ENCODE measurements at places on chromosomes 12 and 14.

- no peak for DNase-seq
Observed at GRCh38 chr12:56299308-56299852, 750 bp downstream of the CS start.

DNA sequence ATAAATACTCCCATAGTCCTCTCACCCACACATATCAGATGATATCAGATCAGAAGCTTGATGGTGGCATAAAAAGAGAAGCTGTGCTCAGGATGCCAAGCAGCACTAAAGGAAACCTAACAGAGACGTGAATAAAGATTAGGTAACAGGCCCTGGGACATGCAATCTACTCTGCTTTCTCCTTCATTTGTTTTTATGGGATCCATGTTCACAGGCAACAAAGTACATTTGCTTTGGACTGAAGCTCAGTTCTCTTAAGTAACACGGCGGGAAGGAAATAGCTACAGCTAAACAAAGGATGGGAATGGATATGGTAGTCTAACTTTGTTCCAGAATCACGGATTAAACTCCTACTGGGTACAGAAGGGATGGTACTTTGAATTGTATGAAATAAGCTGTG, 119.5 kb downstream of the TTC7B start:
- no peak for DNase-seq

DNA sequence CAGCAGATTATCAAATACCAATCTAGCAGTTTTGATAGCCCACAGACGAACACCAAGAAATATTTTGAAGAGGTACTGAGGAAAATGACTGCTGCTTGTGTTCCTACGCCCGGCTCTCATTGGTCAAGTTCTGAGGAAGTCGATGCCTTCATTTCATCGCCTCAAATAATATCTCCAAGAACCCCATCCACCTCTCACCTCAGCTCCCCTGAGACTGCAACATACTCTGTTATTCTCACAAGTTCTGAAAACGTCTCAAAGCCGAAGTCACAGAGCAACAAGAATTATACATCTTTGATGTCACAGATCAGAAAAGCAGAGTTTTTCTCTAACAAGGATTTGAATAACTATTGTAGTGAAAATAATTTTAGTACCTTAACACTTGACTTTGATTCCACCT, 55.5 kb upstream of the BCAT1 start:
- DNase-seq: no peak

- DNase-seq: no peak
Observed at GRCh38 chr14:99327458-99328250, 55.7 kb upstream of the BCL11B start.

GRCh38 chr12:130715998-130716968, at the start of gene RIMBP2:
TSS of gene RIMBP2 (minus strand) at chr12:130716299. CDS start at chr12:130479013, 237,286 bp downstream.
- DNase-seq: no peak

DNA sequence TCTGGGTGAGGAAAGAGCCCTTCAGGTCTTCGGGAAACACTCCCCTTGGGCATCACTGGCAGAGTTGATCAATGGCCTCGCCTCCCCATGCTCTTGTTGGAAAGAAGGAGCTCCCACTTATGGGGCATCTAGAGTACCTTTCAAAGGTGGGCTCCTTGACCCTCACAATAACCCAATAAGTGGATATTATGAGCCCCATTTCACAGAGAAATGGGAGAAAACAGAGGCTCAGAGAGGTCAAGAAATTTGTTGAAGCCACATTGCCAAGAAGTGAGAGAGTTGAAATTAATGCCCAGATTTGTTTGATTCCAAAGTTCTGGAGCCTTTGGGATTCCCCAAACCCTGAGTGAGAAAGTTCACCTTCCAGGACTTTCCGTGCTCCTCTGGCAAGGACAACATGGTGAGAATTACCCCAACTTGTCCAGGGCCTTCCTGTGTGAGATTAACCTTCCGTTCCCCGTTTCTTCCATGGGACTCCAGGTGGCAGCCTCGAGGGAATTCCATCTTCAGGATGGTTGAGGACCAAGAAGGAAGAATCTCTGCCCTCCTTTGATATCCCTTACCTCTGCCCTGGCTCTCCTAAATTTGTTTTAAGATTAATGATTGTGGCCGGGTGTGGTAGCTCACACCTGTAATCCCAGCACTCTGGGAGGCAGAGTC, 7.5 kb upstream of the CHD4 start:
- DNase-seq: no peak

DNA sequence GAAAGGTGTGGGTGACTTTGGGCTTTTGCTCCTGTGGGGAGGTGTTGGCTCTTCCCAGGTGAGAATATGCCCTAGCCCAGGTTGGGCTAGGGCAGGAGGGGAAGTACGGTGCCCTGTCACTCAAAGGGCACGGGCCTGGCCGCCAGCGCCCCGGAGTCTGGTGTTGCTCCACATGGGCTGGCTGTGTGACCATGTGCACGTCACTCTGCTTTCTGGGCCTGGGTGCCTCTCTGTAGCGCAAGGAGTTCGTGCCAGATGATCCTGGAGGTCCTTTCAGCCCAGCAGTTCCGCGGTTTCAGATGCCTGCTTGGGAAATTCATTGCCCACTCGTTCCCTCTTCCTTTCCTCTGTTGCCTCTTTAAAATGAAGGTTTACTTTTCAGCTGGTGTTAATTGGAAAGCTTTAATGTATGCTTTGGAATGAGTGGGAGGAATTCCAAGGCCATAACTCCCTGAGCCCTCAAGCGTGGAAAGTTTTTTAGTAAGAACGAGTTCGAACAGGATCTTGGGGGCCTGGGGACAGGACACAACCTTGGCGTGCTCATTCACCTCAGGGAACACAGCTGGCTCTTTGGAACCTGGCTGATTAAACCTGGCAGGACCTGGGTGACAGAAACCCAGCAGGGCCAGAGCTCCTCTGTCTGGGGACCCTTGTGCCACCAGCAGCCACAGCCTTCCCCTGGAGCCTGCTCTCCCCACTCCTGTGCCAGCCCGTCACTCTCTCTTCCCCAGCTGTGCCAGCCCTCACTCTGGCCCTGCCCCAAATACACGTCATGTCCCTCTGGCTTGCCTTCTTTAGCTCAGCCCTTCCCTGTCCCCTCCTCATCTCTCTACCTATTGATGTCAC, 42.8 kb downstream of the TSPAN9 start:
- no peak for DNase-seq

GRCh38 chr12:114916124-114916523, 232.1 kb upstream of the TBX3 start:
- DNase-seq: no peak

- no peak for DNase-seq
Observed at GRCh38 chr12:97714107-97714563, 251.5 kb downstream of the RMST start.

- DNase-seq: no peak
Observed at GRCh38 chr12:29053567-29053966, 95.5 kb upstream of the FAR2 start.

- DNase-seq: no peak
Observed at GRCh38 chr14:88825078-88825458, 617 bp downstream of the TTC8 start.

DNA sequence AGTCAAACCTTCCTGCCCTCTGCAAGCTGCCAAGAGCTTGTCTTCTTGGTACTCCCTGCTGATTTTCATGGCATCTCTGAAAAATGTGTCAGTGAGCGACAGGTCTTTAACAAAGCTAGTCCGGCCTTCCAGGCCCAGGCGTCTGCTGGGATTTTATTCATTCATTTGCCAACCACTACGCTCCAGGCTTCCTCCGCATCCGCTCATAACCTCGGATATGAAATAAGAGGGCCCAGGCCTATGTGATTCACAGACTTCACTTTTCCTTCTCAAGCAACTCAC, 13.8 kb downstream of the TSPAN9 start:
- DNase-seq: no peak

GRCh38 chr12:64889434-64890216, 65.2 kb downstream of the TBC1D30 start:
- DNase-seq: no peak

DNA sequence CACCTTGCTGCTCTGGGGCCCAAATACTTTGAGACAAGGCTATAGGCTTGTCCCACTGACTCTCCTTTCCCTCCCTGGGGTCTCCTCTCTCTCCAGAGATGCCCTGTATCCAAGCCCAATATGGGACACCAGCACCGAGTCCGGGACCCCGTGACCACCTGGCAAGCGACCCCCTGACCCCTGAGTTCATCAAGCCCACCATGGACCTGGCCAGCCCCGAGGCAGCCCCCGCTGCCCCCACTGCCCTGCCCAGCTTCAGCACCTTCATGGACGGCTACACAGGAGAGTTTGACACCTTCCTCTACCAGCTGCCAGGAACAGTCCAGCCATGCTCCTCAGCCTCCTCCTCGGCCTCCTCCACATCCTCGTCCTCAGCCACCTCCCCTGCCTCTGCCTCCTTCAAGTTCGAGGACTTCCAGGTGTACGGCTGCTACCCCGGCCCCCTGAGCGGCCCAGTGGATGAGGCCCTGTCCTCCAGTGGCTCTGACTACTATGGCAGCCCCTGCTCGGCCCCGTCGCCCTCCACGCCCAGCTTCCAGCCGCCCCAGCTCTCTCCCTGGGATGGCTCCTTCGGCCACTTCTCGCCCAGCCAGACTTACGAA, 3.1 kb downstream of the NR4A1 start:
- DNase-seq: no peak

DNA sequence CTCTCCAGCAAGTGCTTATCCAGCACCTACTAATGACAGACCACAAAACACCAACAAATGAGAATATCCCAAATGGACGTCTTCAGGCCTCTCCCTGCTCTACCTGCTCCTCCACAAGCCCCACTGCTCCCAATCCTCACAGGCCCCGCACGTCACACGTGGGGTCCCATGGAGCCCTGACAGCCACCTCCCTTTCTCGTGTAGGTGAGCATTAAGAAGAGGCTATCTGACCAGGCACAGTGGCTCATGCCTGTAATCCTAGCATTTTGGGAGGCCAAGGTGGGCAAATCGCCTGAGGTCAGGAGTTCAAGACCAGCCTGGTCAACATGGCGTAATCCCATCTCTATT, 5.4 kb downstream of the RIMBP2 start:
- no peak for DNase-seq

- DNase-seq: no peak
Observed at GRCh38 chr12:81170072-81170471, 92.2 kb downstream of the ACSS3 start.

- DNase-seq: no peak
Observed at GRCh38 chr12:114628199-114628598, 55.8 kb downstream of the TBX3 start.

GRCh38 chr12:78209846-78210505, 379.3 kb downstream of the NAV3 start:
- no peak for DNase-seq

DNA sequence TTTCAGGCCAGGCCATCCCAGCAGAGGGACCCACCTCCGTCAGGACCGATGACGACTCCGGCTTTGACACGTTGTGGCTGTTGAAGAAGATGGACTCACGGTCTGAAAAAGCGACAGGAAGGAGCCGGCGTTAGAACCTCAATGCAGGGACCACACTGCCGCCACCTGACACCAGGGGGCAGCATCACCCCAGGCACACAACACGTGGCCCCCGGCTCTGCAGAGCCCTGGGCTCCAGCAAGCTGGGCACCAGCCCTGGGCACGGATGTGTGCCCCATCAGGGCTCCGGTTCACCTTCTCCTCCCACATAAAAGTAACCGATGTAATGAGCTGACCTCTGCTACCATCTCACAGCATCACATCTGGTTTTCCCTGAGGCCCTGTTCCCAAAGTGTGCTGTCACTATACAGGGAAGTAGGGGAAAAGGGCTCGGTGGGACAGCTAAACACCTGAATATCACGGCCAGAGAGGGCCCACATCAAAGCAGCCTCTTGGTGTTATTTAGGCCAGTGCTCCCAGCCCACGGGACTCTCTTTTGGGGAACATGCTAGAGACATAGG, 29.0 kb downstream of the CHGA start:
- DNase-seq: peak; percentile 66

GRCh38 chr12:50685641-50686040, 78.3 kb upstream of the ATF1 start:
- no peak for DNase-seq

GRCh38 chr14:37597538-37597913, 2.1 kb downstream of the TTC6 start:
- DNase-seq: no peak

GRCh38 chr14:80055226-80055625, 156.1 kb downstream of the DIO2 start:
- DNase-seq: no peak

- no peak for DNase-seq
Observed at GRCh38 chr14:64755781-64756221, 51.6 kb downstream of the PLEKHG3 start.

DNA sequence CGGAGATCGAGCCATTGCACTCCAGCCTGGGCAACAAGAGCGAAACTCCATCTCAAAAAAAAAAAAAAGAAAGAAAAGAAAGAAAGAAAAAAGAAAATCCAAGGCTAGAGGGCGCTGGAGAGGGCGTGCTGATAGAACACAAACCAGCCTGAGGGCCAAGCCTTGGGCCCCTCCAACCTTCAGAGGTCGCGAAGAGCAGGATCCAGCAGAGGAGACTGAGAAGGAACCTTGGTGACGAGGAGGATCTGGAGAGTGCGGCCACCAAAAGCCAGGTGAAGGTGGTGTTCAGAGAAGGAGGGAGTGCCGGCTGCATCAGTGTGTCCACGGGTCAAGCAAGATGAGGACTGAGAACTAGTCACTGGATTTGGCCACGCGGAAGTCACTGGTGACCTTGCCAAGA, 4.1 kb upstream of the DYNC1H1 start:
- no peak for DNase-seq

DNA sequence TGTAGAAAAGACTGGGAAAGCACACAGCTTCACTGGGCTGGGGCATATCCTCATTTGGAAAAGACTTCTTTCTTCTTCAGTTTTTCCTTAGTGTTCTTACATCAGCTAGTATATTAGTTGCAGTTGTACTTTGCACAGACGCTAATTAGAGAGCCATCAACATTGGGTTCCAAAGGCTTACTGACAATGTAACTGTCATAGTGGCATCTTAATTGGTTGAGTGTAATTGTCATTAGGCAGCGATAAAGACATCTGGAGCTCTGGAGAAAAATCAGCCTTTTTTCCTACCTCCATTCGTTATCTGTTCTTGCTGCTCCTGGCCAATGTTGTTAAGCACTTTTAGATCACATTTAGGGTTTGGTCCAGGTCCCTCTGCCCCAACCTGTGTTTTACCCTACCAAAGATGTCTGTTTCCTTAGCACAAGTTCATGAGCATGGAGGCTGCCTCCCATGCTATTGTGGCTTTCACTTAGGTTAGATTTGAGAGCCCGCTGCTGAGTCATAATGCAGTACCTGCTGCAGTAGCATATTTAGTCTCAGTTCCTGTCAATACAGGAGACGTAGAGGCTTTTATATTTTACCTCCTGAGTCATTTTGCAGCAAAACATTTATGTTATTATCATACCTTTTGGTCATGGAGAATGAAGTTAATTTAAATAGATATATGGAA, 49.2 kb downstream of the FBXW8 start:
- no peak for DNase-seq

DNA sequence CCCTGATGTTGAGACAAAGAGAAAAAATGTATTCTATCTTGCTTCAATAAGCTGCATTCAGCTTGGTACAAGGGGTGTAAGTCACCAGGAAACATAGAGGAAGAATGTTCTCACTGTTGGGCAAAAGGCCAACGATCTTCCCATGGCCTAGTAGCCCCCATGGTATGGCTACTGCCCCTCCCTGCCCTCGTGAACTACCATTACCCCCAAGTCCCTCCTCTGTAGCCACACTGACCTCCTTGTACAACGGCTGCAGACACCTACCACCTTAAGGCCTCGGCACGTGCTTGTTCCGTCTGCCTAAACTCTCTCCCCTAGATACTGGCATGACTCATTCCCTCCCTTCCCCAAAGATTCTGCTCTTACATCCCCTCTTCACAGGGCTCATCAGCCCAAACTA, 81.9 kb upstream of the ANO2 start:
- no peak for DNase-seq
